ENCODE measurements at places on chromosomes 2 and 18. TPM values are rescaled to one million over a fixed set of nuclear protein-coding genes. Genes with fewer than 3 reads are reported as not detected.

GRCh38 chr2:4964579-4964978 is 727.6 kb upstream of the SOX11 start:
- DNase-seq, result no peak

DNA sequence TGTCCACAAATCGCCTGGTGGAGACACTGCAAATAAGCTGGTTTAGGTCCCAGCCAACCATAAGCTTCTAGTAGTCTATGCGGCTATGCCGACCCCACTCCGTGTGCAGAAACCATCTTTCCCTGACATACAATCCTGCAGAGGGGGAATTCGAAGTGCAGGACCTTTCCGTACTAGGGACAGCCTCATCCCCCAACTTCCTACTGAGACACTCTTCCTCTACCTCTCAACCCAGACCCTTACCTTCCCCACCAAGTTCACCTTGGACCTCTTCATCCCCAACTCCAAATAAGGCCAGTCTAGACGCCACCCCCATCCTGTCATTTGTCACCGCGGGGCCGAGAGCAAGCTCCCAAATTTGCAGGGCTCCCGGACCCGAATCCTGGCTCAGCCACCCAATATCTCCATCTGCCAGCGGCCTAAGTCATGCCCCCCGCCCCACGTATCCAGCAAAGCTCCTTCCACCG is 496 bp downstream of the SUCLG1 start:
- no peak for DNase-seq

DNA sequence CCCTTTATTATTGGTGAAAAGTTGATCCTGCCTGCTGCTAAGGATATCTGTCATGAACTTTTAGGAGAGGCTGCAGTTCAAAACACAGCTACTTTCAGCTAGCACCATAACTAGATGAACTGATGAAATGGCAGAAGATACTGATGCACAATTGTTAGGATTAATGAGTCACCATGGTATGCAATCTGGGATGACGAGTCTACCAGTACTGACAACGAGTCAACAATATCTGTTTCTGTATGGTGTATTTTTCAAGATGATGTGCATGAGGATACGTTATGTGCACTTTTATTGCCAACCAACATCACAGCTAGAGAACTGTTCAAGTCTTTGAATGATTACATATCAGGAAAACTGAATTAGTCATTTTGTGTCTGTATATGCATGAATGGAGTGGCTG is 68.7 kb downstream of the NETO1 start:
- no peak for DNase-seq

DNA sequence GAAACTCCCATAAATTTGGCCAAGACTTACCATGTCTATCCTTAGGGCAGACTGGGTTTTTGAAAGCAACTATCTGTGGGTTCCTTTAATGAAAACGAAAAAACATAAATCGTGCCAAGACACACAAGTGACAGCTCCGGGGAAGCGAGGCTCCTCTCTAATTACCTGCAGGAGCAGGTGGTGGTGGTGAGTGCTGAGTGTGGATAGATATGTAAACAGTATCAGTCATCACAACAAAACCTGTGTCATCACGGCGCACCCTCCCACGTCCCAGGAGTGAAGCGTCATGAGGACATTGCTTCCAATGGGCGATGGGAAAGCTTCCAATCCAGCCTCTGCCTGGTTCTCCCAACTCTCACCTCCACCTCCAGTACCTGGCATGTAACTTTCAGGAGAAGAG is 31.3 kb downstream of the ACKR3 start:
- no peak for DNase-seq

- DNase-seq, result no peak
These were observed 28.8 kb downstream of the FBLN7 start for GRCh38 chr2:112166806-112167499.

ATRAID gene
- total RNA-seq, result 97.4 TPM

GRCh38 chr2:19899985-19900930 is 1.5 kb downstream of the TTC32 start:
- no peak for DNase-seq

GRCh38 chr18:74626049-74626874 is 28.6 kb downstream of the ZNF407 start:
- no peak for DNase-seq

GRCh38 chr2:238864207-238865014 is 16.5 kb downstream of the TWIST2 start:
- peak; percentile 80 for DNase-seq

DNA sequence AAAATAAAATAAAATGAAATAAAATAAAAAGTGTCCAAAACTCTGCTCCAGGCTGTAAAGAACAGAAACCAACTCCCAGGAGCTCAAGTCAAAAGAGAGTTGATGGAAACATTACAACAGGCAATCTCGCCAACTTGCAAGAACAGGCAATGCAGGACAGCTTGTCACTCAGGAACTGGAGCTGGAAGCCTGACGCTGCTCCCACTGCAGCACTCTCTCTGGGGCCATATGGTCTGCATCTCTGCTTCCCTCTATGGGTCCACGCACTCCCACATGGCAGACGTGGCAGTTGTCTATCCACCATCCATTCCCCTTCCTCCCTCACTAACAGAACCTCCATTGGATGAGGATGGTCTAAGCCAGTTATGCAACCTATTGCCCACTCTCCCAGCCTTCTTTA is 23.3 kb upstream of the ARPC2 start:
- DNase-seq, result no peak

DNA sequence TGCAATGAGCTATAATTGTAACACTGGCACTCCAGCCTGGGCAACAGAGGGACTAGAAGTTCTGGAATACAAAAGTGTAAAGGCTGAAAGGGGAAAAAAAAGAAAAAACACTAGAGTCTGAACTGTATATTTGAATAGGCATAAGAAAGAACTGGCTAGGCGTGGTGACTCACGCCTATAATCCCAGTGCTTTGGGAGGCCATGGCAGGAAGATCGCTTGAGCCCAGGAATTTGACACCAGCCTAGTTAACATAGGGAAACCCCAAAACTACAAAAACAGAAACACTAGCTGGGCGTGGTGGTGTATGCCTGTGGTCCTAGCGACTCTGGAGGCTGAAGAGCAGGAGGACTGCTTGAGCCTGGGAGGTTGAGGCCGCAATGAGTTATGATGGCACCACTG is 70.6 kb downstream of the SAP130 start:
- no peak for DNase-seq

DNA sequence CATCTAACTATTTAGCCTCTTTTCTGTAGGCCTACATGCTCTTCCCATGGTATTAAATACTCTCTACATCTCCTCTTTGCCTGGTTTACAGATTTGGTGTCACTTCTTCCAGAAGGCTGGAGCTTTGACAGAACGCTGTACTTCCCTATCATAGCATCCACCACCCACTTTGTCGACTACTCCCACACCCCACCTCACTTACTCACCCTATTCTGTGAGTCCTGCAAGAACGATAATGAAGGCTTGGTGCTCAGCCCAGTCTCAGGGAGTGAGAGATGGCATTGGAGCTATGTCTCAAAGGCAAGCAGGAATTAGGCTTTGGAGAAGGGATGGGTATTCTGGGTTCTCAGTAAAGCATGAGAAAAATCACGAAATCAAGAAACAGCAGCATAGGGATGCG is 20.3 kb upstream of the KDM3A start:
- DNase-seq, result no peak

DNA sequence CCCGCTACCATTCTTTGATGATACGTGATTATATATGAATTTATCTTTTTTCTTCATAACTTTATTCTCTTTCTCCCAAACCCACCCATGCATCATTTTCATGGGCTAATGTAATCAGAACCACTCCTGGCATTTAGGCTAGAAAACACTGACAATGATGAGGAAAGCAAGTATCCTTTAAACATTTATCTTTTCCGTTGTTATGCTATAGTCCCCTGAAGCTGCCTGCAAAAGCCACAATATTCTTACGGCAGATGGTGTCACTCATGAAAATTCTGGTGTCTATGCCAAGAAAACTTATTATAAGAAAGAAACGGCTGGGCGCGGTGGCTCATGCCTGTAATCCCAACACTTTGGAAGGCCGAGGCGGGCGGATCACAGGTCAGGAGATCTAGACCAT is 221.8 kb upstream of the CTAGE1 start:
- no peak for DNase-seq

GRCh38 chr18:27985832-27986231 is 191.1 kb downstream of the CDH2 start:
- no peak for DNase-seq

- no peak for DNase-seq
These were observed 327.7 kb upstream of the ZNF804A start for GRCh38 chr2:184270660-184271059.

GPAT2 gene
- 0.39 TPM for total RNA-seq

- DNase-seq, result no peak
These were observed 15.4 kb upstream of the TET3 start for GRCh38 chr2:73969356-73969755.

UGT1A8 gene
- total RNA-seq, result not detected

DNA sequence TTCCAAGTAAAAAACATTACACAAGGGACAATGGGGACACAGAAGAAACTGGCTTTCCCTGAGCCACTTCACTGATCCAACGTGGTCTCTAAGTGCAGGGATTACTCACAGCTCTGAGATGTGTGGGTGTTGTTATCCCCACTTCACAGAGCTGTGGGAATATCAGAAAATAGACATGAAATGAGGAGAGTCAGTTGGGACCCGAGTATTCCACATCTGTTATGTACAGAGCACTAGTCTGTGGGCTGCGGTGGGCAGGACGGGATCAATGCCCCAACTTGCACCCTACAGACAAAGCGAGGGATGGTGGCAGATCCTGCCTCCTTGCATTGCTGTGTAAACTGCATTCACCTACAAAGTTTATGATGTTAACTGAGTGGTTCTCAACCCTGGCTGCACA is 11.7 kb downstream of the LAMA1 start:
- DNase-seq, result no peak

DNA sequence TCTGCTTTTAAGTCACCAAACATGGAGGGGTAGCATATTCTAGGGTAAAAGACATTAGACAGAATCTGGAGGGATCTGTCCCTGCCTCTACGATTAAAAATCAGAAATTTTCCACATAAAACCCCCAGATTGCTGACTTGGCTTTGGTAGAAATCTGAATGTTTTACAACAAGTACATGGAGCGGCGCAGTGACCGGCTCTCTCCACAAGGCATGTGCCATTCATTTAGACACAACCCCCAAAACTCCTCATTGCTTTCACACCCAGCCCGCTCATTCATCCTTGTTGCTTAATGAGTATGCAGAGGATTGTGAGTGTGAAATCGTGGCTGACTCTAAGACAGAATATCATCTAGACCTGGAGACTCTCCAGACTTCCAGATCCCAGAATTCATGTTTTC is 140.6 kb downstream of the CNTNAP5 start:
- no peak for DNase-seq

DNA sequence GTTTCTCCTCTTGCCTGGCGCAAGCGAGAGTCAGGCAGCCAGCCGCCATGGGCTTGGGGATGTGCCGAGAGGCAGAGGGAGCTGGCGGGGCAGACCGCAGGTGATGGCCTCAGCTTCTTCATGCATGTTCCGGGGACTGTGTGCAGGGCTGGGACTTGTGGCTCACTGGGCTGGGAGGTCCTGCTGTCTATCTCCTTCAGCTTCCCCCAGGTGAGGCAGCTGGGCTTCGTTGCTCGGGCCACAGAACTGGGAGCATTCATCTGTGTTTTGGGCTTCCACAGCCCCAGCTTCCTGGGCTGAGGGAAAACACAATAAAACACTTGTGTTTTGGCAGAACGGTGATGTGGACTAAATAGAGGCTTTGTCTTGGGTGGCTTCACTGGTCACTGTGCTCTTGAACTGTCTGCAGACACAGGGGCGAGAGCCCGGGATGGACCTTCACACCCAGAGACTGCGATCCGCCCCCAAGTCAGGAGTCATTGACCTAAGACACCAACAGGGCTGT is 93.5 kb downstream of the DYSF start:
- no peak for DNase-seq

FOXI3 gene
- 2.2 TPM for total RNA-seq
